ENCODE measurements at places on chromosomes 13 and 19.

DNA sequence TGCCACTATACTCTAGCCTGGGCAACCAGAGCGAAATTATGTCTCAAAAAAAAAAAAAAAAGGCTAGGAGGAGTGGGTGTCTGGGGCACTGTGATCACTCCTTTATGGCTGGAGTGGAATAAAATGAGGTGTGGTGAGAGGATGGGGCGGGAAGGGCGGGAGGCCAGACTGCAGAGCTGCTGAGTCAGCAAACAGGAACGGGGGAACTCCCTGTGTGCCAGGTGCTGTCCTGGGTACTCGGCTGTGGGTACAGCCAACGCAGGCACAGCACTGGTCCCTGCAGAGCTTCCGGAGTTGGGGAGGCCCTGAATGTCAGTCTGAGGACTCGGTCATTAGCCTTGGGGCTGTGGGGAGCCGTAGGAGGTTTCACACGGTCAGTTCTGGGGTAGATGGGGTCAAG, 5.7 kb downstream of the PRPF31 start:
- DNase-seq: no peak

DNA sequence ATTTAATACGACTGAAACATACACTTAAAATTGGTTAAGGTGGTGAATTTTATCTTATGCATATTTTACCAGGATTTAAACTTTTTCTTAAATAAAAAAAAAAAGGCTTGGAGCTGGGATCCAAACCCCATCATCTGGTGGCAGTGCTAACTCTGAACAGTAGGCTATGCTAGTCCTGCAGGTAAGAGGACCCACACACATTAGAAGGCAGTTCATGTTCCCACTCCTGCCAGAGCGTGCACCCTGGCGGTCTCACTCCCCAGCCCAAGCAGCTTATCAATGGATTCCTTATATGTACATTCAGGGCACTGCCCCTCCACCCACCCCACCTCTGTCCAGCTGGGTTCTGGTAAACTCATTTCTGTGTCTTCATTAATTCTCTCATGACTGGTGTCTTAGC, 31.3 kb upstream of the CEBPA start:
- no peak for DNase-seq

DNA sequence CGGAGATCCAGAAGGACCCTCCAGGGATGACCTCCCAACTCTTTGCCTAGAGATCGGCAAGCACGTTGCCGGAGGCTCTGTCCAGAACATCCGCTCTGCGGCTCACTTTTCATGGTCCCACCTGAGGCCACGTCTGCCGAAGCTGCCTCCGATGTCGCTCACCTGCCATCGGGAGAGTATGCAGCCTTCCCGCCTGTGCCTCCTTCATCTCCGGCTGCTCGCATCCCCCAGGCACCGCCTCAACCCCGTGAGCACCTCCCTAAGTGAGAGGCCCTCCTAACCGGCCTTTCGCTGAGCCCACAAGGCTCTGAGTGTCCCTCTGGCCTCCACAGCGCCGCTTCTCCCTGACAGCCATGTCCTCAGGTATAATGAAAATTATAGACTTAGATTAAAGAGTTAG, 275.1 kb downstream of the EFNB2 start:
- DNase-seq: no peak

DNA sequence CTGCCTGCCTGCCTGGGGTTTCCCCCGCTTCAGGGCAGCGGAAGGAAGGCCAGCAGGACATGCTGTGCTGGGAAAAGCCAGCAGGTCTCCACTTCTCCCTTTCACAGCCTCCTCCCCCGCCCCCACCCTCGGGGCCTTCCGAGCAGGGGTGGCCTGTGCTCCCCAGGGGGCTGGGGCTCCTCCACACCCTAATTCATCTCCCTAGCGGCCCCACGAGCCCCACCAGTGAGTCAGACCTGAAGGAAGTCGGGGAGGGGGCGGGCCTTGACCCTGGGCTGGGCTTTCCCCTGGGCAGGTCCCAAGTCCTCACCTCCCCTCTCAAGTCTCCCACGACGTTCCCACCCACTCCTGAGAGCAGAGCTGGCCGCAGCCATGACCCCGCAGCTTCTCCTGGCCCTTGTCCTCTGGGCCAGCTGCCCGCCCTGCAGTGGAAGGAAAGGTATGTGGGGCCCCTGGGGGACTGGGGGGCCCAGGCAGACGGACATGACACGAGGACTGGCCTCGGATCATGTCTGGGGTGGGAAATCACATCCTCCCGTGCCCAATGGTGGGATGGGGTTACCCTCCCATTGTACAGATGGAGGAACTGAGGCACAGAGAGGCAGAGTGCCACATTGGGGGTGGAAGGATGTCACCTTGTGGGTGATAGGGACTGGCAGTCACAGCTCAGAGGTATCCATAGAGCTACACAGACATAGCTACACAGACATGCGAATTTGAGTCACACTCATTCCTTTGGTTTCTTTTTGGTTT, at the start of gene EBI3:
Gene EBI3 (plus strand): TSS at position 345 of the 753 bp plus-strand sequence. CDS start 28 bp downstream, at position 373.
- DNase-seq: no peak

- no peak for DNase-seq
These were observed 74.2 kb upstream of the CSNK1A1L start for GRCh38 chr13:37179645-37180044.

DNA sequence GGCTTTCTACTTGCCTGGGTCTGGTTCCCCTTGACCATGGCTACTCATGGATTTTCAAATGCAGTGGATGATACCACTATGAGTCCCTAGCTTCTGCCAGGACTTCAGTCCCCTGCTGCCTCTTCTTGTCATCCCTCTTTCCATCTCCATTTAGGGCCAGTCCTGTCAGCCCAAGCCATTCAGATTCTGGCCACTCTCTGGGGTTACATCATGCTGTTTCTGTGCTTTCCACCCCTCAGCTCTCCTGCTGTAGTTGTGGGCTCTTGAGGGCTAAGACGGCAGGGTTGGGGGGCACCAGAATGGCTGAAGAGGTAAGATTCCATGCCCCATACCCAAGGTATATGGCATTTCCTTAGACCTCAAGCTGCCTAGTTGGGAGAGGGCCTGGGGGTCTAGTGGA, 13.2 kb upstream of the ZNF492 start:
- DNase-seq: no peak

DNA sequence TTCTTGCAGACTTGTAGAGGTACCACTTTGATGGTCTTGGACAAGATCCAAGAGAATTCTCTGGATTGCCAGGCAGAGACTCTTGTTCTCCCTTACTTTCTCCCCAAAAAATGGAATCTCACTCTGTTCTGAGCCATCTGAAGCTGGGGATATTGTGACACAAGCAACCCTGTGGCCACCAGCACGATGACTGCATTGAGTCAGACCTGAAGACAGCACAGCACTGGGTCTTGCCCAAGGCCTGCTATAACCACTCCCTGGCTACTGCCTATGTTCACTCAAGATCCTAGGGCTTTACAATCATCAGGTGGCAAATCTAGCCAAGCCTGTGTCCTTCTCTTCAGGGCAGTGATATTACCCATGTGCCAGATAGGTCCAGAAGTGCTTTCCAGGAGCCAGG, 202.5 kb upstream of the SERP2 start:
- no peak for DNase-seq

Data from femur (tissue), 1 donor.